IPS-NIHi11 (cell line): ENCODE measurements at places on chromosomes 16 and 17.

DNA sequence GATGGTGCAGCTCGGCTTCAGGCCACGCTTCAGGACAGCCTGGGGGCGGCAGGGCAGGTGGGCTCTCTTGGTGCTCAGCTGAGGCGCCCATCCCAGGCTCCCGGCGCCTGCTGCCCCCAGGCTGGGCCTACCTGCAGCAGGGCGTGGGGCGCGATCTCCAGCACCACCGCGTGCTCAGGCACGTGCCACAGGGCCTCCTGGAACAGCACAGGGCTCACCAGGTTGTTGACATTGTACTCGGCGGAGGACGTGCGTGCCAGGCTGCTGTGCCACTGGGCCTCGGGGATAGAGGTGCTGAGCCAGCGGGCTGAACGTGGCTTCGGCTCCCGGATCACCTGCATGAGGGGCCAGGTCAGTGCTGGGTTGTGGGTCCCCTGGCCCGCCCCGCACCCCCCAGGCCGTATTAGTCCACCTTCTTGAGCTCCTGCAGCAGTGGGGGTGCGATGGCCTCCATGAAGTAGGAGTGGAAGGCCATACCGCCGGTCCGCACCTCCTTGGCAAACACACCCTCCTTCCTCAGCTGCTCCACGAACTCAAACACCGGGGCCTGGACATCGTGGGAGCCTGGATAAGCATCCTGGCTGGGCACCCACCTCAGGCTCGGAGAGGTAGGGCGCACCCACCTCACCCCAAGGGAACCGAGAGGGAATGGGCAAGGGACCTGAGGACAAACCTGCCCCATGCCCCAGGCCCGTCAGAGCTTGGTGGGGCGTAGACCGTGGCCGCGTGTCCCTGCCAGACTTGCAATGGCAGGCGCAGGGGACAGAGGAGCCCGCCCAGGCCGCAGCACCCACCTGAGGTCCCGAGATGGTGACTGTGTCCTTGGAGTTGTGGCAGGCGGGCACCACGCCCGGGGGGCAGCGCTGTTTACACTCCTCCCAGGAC is 9.0 kb downstream of the FASN start:
- DNase-seq: no peak

DNA sequence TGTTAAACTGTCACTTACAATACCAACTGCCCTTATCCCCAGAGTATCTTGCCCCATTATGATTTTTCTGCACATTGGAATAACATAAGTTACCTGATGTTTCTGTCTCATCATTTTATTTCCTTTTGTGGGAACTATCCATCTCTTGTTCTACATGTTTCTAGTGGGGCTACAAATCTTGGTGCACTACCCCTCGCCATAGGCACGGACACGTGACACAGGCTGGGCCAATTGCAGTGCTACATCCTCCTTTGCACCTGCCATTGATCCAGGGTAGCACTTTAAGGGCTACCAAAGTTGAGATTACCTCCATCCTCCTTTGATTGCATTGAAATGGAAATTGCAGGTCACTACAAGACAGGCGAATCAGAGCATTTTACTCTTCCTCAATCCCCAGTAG is 14.2 kb upstream of the SYT17 start:
- peak; percentile 55 for DNase-seq

- DNase-seq: no peak
Observed at GRCh38 chr17:54982399-54982798, 13.8 kb downstream of the STXBP4 start.

DNA sequence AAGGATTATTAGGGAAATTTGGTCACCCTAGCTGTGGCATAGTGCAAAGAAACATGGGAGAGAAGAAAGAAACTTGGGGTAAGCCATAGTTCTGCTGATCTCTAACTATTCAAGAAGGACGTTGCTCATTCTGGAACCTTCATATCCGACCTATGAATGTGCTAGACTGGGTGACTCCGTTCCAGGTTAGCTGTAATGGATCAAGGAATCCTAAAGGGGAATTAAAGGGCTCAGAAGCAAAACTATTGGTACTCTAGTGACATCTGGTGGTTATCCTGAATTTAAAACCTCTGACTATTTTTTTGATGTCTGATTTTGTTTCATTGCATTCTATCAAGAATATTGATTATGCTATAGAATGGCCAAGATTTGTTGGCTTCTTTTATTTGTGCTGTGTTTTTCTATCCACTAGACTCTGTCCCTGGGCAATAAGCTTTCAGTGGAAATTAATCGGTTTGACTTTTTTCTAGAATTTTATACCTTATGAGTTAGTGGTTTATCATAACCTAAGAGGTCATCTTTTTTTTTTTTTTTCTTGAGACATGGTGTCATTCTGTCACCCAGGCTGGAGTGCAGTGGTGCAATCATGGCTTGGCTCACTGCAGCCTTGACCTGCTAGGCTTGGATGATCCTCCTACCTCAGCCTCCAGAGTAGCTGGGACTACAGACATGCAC is 19.5 kb downstream of the PCTP start:
- DNase-seq: peak; percentile 70

- no peak for DNase-seq
Observed at GRCh38 chr17:32516940-32517701, 30.3 kb downstream of the CDK5R1 start.

DNA sequence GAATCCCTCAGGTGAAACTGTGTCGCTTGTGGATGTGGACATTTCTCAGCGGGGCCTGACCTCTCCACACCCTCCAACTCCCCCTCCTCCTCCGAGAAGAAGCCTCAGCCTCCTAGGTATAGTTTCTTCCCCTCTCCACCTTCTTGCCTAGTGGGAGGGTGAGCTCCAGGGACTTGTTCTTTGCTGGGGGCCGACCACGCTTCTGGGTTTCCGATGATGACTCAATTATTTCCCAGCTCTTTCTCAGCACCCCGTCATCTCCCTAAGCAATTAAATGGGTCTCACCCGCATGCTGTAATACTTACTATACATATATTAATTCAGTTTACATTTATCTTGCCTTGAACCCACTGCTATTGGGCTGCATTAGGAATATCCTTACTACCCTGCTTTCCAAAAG is 13.1 kb downstream of the SOCS7 start:
- DNase-seq: no peak

DNA sequence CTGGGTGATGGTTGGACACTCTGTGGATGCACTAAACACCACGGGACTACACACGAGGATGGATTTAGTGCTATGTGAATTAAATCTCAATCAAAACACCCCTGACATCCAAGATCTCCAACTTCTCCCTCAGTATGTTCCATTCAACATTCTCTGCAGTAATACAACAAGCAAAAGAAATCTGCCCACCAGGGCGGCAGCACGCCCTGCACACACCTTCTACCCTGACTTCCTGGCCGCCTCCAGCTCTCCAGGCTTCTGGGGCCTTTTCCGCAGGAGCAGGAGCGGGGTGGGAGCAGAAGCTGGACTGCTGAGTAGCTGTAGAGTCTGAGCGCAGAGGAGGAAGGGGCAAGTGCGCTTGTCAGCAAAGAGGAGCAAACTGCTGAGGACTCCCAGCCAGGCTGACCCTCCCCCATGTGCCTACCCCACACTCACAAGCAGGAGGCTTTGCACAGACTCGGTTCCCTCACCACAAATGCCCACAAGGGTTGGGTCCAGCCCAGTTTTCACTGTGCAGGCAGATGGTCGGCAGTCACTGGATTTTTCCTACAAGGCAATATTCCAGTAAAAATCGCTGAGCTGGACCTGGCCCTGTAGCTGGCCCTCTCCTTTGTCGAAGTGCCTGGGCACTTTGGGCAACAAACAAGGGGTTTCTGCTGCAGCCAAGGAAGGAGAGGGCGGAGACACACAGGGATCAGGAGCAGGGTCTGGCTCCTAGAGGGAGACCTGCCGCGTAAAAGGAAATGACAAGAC is 22.8 kb downstream of the ZDHHC7 start:
- no peak for DNase-seq

GRCh38 chr17:79997011-79997660 is 38.5 kb downstream of the TBC1D16 start:
- DNase-seq: no peak
